ENCODE measurements at places on chromosomes 1 and 21.

GRCh38 chr1:157359314-157360022 lies 192.8 kb downstream of the FCRL5 start:
- DNase-seq, result no peak

GRCh38 chr1:77543822-77544448 lies 138.5 kb downstream of the ZZZ3 start:
- no peak for DNase-seq

DNA sequence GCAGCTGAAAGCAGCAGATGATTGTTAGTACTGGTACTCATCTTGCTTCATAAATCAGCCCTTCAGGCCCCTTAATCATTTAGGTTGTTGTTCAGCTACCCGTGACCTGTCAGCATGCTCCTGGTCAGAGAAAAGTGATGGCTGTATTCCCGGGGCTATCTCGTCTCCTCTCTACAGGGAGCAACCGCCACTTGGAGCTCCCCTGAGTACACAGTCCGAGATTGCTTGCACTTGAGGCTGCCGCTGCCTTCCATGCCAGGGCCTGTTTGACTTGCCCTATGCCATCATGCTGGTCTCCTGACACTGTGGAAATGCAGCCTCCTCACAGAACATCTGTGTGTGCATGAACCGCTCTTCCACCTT lies 97.5 kb downstream of the SPATA46 start:
- peak; percentile 34 for DNase-seq

- peak; percentile 62 for DNase-seq
Measured at GRCh38 chr1:87331365-87332241, 2.9 kb downstream of the LMO4 start.

DNA sequence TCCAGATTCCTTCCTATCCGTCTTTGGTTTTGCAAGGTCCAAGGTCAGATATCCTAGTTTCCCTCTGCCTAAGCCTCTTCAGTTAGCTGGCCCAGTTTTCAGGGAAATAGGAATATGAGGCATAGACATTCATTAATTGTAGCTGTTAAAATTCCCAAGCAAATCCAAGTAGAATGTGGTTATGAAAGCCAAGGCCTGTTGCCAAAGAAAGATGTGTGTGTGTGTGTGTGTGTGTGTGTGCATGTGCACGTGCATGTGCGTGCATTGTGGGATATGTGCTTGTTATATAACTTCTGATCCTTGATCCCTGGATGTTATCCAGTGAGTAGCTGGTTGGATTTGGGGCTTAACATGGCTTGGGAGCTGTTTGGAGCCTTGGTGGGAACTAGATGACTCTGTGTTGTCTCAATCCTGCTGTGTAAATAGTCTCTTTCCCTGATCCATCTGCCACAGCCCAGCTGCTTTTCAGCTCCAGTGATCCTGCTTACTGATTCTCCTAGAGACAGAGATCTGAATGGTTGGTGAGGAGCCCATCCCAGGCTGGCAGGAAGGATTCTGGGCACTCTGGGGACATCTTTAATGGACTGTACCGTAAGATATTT lies 70.6 kb upstream of the GCLM start:
- peak; percentile 63 for DNase-seq

DNA sequence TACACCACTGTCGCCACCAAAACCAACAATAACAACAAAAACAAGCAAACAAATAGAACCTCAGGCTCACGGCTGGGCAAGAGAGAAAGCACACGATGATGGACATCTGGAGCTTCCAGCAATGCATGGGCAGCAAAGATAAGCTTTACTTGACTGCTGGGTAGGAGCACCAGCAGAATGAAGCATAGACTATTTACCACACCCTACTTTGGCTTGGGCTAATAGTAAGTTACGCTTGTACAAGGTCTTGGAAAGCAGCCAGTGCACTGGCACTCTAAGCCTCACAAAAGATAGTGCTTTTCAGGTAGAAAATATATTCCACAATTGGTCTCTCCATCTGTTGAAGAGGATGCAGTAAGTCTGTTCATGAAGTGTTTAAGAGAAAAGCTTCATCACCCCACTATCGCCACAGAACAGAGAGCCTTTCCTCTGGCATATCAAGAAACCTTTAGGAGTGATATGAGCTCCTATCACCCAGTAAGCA lies 13.6 kb downstream of the ADIPOR1 start:
- DNase-seq, result no peak

DNA sequence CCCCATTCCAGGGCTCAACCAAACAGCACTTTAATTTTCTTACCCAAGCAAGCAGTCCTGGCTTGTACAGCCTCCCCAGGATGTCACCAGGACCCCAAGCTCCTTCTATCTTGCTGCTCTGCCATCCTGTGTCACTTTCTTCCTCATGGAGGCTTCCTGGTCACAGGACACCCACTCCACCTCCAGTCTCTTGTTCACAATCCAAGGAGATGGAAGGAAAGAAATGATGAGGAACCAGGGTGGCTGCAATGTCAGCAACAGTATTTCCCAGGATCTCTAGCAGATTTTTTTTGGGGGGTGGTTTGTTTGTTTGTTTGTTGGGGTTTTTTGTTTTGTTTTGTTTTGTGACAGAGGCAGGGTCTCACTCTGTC lies 58.9 kb downstream of the RIPK4 start:
- DNase-seq, result no peak

DNA sequence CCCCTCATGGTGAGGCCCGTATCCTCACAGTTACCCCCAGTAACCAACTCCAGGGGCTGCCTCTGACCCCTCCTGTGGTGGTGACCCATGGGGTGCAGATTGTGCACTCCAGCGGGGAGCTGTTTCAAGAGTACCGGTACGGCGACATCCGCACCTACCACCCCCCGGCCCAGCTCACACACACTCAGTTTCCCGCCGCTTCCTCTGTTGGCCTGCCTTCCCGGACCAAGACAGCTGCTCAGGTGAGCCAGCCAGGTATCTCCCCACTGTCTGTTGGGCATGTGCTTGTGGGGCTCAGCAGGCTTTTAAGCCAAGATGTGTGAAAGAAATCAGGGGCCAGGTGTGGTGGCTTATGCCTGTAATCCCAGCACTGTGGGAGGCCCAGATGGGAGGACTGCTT lies 39.9 kb downstream of the ZBTB17 start:
- DNase-seq, result no peak

DNA sequence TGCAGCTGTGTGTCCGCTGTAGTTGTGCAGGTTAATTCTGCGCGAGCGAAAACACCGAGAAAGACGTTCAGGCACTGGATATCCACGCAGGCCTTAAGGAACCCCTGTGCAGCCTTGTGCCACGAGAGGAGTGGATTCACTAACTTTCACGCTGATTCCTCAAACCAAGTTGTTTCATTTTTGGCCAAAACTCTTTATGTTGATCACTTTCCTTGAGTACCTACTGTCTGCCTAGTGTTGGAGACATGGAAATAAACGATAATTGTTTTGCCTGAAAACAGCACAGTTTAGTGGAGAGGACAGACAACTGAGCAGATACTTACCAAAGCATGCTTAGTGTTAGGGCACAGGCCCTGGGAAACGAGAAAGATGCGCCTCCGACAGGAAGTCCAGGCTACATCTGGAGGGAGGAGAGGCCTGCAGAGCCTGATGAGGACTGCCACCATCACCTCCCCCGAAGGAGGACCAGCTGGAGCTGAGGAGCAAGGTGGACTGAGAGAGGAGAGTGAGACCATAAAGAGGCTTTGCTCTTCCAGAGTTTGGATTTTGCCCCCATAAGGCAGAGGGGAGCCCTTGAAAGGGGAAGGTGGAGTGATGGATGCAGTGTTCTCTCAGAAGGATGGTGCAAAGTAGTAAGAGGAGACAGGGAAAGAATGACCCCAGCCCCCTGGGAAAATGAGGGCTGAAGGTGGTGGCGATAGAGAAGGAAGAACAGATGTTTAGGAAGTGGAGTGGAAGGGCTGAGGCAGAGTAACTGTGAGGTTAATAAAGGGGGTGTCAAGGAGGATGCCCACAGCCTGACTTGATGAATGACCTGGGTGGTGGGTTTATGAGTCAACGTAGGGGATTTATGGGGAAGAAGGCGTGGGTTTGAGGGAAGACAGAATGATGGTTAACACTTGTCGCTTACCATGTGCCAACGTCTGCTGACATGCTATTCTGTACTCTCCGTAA lies 956 bp upstream of the SCAF4 start:
- peak; percentile 35 for DNase-seq

- DNase-seq, result no peak
Measured at GRCh38 chr1:143720087-143721023, 251.4 kb downstream of the FAM72C start.

- no peak for DNase-seq
Measured at GRCh38 chr1:235358899-235359298, 8.3 kb upstream of the TBCE start.

DNA sequence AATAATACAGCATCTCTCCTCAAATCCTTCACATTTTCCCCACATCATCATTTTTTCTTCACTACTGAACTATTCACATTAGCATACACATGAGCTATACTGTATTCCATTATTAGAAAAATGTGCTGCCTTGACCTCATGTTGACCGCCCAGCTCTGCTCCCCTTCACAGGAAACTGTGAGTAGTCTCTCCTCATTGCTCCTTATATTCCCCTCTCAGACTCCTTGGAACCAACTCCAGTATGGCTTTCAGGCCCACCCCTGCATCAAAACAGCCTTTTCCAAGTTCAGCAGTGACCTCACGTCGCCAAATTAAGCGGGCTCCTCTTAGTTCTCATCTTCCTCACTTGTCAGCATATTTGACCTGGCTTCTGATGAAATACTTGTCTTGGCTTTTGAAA lies 59.2 kb upstream of the SPAG17 start:
- DNase-seq, result no peak

- DNase-seq, result no peak
Measured at GRCh38 chr1:210001751-210002150, 63.7 kb downstream of the SYT14 start.

GRCh38 chr1:14173598-14173997 lies 424.9 kb upstream of the KAZN start:
- no peak for DNase-seq

GRCh38 chr21:33078907-33079582 lies 9.1 kb downstream of the OLIG1 start:
- peak; percentile 42 for DNase-seq

DNA sequence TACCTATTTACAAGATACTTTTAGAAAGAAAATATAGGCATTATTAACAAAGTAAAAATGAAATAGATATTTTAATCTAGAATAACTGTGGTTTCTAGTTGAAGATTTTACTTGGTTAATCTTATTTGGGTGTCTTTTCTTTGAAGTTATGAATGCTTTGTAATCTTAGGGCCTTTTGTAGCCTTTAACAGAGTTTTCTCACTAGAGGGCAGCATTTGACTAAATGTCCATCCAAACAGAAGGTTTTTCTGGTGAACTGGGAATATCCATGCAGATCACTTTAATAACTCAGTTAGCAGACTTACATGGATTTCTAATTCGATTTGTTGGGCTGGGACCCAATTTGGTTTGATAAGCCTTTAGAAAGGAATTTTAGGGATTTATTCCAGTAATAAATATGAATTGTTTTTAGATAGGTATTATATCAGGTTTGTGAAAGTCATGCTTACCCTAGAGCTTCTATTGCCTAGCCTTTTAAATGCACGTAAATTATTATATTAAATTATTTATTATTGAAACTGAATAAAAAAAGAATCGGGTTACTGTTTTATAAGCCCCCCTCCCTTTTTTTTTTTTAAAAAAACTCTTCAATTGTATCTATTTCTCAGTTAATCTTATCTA lies 119.7 kb downstream of the ZNF326 start:
- peak; percentile 77 for DNase-seq

- DNase-seq, result peak; percentile 71
Measured at GRCh38 chr1:188433425-188433824, 1604.7 kb downstream of the PLA2G4A start.

- peak; percentile 94 for DNase-seq
Measured at GRCh38 chr1:93680420-93681100, 1.1 kb downstream of the BCAR3 start.

GRCh38 chr1:183089025-183089639 lies 65.9 kb downstream of the LAMC1 start:
- DNase-seq, result no peak

DNA sequence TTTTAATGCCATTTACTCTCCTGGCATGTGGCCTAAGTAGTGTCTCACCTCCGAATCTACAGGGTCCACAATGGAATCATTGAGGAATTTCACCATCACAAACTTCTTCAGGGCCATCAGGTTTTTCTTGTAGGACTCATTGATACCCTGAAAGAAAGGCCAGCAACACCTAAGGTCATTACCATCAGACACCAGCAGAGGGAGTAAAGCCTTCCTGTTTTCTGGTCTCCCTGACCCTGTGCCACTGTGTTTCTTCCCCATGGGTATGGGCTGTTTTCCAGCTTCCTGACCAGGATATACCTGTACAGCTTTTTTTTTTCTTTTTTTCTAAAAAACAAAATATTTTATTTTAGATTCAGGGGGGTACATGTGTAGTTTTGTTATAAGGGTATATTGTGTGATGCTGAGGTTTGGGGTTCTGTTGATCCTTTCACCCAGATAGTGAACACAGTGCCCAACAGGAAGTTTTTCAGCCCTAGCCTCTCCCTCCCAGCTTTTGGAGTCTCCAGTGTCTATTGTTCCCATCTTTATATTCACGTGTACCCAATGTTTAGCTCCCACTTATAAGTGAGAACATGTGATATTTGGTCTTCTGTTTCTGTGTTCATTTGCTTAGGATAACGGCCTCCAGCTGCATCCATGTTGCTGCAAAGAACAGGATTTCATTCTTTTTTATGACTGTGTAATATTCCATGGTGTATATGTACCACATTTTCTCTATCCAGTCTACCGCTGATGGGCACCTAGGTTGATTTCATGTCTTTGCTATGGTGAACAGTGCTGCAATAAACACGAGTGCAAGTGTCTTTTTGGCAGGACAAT lies 18.3 kb downstream of the PPT1 start:
- DNase-seq, result peak; percentile 71

- DNase-seq, result no peak
Measured at GRCh38 chr1:92481971-92482664, 4.6 kb downstream of the GFI1 start.

- no peak for DNase-seq
Measured at GRCh38 chr1:3902111-3902511, 2.0 kb upstream of the C1orf174 start.

DNA sequence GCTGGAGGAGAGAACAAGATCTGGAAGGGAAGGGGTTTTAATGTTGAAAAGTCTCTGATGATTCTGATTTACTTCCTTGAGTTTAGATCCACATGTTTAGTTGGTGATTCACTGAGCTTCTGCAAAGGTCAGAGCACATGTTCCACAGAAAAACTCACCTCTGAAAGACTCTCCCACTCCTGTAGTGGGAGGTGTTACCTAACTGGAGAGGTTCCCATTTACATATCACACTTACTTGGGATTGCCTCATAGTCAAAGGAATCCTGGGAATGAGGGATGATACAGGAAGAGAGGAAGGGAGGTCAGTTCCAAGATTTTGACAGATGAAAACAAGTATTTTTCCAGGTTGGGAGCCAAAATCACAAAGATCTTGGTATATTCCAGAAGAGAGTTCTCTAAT lies 2.7 kb upstream of the NTNG1 start:
- DNase-seq, result no peak

GRCh38 chr21:22575165-22575584 lies 1577.0 kb downstream of the NCAM2 start:
- peak; percentile 2 for DNase-seq
